ENCODE measurements at places on chromosomes 4 and X.

GRCh38 chrX:131646106-131646505 is 102.2 kb downstream of the OR13H1 start:
- DNase-seq: no peak

DNA sequence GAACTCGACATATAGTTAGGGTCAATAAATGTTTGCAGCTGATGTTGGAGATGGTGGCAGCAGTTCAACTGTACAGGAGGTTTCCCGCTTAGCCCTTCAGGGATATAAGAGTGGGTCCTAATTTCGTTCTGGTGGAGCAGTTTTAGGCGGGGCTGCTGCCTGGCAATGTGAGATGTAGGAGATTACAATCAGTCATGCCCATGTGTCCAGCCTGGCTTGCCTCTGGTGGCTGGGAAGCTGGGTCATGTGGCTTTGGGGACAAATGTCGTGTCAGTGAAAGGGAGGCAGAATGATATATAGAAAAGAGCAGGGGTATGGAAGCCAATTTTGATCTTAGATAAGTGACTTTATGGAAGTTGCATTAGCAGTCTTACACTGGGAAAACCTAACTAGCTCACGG is 129.4 kb downstream of the CLCN4 start:
- no peak for DNase-seq

DNA sequence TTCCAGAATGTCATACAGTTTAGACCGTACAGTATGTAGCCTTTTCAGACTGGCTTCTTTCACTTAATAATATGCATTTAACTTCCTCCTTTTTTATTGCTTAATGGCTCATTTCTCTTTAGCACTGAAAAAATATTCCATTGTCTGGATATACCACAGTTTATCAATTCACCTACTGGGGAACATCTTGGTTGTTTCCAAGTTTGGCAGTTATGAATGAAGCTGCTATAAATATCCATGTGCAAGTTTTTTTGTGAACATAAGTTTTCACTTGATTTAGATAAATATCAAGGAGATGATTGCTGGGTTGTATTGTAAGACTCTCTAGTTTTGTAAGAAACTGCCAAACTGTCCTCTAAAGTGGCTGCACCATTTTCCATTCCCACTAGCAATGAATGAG is 375.5 kb downstream of the PCDH18 start:
- no peak for DNase-seq

DNA sequence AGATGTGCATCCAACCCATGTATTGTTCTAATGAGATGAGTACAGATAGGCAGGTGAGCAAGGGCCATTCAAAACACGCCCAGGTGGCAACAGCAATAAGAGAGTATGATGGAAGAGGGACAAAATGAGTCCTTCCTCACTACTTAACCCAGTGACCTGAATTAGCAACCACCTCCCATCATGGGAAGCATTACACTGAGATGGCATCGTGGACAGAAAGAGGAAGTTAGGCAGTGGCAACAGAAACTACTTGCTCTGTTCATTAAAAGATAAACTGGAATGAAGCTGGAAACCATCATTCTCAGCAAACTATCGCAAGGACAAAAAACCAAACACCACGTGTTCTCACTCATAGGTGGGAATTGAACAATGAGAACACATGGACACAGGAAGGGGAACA is 17.2 kb downstream of the RXFP1 start:
- DNase-seq: no peak

DNA sequence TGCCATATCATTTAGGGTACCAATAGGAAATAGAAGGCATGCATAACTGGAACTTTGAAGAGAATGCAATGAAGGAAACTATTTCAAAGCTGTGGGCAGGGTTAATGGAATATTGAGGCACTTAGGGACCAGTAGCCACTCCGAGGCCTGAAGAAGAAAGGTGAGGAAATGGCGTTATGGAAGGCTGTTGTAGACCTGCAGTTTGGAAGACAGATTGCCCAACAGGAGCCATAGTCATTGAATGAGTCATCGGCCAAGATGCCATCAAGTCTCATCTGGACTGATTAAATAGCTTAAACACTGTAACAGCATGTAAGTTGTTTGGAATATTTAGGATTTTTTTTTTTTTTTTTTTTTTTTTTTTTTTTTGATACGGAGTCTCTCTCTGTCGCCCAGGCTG is 11.6 kb downstream of the CXCL13 start:
- DNase-seq: no peak

- no peak for DNase-seq
Measured at GRCh38 chr4:164536814-164537213, 217.1 kb upstream of the SMIM31 start.

- no peak for DNase-seq
Measured at GRCh38 chr4:97548943-97549583, 594.2 kb downstream of the STPG2 start.

- DNase-seq: no peak
Measured at GRCh38 chr4:14178421-14178820, 550.9 kb upstream of the BOD1L1 start.

GRCh38 chr4:123526511-123526910 is 129.9 kb downstream of the SPRY1 start:
- DNase-seq: no peak

DNA sequence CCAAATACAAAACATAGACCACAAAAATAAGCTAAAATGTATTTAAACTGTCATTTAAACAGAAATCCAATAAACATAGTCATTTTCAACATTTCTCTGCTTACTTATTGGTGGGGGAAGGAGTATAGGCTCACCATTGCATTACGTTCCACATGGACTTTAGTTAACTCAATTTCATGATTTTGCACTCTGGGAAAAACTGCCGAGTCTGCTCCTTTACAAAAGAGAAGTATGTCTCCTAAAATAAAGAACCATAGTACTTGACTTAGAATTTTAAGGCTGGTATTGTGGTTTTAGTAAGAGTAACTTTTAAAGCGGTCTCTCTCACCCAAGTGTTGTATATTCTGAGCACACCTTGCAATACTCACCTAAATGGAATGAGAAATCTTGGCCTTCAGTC is 75.1 kb upstream of the MCF2 start:
- no peak for DNase-seq

- no peak for DNase-seq
Measured at GRCh38 chr4:94623126-94623911, 134.4 kb upstream of the BMPR1B start.

GRCh38 chr4:25938787-25939186 is 24.8 kb downstream of the SMIM20 start:
- no peak for DNase-seq

DNA sequence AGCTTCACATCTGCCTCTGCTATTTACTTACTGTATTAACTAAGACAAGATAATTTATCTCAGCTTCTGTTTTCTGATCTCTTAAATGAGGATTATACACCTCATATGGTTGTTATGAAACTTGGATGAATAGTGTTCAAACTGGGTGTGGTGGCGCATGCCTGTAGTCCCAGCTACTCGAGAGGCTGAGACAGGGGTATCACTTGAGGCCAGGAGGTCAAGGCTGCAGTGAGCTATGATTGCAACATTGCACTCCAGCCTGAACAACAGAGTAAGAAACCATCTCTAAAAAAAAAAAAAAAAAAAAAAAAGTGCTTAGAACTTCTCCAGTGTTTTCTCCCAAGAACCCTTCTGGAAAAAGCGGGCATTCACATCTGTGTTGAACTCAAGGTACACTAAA is 19.8 kb upstream of the KLF3 start:
- no peak for DNase-seq

DNA sequence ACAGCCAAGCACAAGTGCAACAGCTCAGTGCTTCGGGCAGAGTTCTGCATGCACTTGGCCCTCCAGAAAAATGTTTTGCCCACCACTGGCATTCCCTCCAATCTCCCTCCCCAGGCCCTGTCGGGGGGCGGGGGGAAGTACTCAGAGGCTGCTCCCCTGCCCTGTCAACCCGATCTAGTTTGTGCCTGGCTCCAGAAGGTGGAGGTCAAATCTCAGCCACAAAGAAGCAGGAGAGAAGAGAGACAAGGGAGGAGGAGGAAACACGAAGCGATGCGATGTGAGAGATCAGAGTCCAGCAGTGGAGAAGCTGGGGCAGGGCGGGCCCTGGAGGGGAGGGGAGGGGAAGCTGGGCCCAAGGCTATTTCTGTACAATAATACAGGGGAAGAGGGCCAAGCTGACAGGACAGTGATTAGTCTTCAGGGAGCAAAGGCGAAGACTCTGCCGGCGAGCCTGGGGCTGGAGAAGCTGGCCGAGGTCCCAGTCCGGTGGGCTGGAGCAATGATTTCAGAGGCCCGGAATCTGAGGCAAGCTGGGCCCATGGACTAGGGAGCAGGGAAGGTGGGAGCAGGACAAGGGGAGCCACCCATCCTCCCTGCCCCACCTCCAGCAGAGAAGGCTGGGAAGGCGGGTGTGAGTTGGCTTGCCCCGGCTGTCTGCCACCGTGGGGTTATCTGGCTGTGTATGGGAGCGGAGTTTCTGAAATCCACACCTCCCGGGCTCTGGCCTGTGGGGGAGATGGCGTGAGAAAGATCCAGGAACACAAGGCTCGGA is 167.1 kb downstream of the EFNB1 start:
- DNase-seq: no peak

GRCh38 chrX:109475174-109475891 is 6.6 kb downstream of the GUCY2F start:
- no peak for DNase-seq

GRCh38 chr4:112251019-112251643 is 19.5 kb downstream of the AP1AR start:
- DNase-seq: no peak

GRCh38 chr4:71304289-71304850 is 34.5 kb upstream of the SLC4A4 start:
- no peak for DNase-seq

DNA sequence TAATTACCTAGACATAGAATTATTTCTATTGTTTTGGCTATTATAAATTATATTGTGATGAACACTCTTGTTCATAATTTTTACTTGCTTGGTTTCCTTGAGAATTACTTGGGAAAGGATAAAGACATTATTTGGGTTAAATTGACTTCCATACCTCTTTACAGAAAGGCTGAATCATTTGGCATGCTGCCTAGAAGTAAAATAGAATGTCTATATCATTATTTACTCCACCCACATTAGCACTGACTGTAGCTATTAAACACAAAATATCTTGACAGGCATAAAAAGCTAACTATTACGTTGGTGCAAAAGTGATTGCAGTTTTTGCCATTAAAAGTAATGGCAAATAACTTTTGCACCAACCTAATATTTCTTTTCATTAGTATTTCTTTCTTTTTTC is 29.7 kb upstream of the ADH6 start:
- no peak for DNase-seq

- DNase-seq: no peak
Measured at GRCh38 chr4:189121336-189121735, 819.3 kb upstream of the FRG1 start.

- DNase-seq: no peak
Measured at GRCh38 chrX:111244235-111244750, 26.0 kb downstream of the CAPN6 start.

DNA sequence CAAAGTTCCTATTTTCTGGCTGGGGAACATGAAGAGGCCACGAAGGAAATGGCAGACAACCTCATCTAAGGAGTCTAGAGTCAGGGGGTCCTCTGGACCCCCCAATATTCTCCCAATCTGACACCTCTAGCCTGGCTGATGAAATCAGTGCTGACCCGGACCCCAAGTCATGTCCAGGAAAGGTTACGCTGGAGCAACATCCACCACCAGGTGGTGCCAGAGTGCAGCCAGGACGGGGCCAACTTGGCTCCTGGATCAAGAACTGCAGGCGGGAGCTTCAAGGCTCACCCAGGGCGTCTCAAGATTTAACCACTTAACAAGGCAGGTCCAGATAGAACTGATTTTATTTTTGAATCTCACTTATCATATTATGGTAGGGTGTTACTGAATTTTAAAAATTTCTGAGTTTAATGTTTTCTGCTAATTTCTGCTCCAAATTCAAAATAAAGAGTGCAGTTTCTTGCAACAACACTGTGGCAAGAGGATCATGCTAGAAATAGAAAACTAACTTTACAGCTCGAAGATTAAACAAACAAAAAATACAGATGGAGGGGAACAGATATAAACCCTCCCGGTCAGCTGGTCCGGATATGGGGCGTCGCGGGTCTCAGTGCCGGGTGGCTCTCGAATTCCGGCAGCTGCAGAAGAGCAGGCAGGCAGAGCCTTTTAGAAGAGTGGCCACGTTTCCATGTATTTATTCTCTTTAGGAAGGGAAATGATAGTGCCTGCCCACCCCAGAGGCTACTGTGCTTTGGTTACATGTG is 135.5 kb downstream of the AFAP1 start:
- DNase-seq: peak; percentile 76
